SW 1271 (cell line): ENCODE measurements at places on chromosomes 3 and 15.
A peak's percentile ranks its signal among the peaks of the same experiment; 100 is the strongest.

- no peak for DNase-seq
These were observed 8.8 kb upstream of the B3GNT5 start for GRCh38 chr3:183244219-183244618.

DNA sequence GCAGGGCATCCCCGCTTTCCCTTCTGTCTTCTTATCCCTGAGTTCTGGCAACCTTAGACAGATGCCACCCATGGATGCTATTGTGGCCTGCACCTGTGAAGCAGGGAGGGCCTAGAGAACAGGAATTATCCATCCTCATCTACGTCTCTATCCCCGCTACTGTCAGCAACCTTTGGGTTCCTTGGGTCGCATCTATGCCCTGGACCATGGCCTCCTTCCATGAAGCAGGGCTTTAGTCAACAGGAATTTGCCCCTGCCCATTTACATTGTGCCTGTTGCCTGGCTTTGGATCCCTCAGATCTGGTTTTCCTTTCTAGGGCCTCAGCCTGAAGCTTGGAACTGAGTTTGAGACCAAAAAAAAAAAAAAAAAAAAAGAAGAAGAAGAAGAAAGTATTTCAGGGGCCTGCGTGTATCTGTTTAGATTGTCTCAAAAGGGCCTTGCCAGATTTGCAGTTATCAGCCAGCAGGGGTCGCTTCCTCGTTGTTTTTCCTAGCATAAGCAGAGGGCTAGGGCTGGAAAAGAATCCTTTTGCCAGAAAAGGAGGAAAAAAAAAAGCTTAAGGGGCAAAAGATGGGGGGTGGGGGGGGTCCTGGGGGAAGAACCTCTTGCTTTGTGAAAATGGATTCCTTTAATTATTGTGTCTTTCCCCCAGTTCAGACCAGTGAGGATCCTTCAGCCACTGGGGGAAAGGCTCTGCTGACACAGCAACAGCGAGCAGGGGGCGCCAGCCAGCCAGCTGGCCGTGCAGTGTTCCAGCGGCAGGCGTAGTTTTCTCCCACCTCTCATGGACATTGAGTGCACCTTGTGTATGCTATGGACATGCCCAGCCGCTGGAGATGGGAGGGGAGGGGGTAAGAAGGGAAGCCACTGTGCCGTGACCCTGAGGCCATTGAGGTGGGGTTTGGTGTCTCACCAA, 65.7 kb upstream of the ALDH1L1 start:
- DNase-seq: peak; percentile 8

- DNase-seq: no peak
These were observed 29.0 kb downstream of the HGD start for GRCh38 chr3:120652896-120653545.

DNA sequence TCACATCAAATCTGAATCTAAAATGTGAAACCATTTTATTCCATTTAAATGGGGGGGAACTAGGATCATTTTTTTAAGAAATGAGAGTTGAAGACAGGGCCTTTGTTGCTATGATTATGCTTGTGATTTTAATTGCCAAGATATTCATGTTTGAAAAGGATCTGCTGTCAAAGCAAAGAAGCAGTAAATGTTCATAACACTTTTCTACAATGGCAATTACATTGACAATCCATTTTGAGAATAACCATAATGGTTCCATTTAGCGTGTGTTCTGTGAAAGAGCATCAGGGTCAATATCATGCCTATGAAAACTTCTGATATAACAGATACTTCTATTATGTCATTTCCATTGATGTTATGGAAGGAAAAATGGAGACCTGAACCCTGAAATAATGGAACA, 745.8 kb upstream of the SGO1 start:
- no peak for DNase-seq

GRCh38 chr3:127377801-127378655, 90.2 kb upstream of the PRR20G start:
- DNase-seq: no peak

DNA sequence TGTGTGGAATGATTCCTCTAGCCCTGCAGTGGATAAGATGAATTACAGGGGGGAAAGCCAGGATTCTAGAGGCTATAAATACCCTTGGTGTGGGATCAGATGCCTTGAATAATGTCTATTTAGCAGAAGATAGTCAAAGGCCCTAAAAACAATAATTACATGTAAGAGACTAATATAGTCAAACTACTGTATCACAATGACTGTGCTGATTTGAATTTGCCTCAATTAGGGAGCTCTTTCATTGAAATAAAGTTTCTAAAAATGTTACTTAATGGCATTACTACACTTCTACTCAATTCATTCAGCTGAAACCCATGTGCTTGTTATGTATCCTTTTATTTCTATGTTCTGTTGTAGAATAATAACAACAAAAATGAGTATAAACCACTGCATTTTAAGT, 915.6 kb downstream of the TUSC7 start:
- no peak for DNase-seq

- DNase-seq: no peak
These were observed 170.5 kb downstream of the KCNAB1 start for GRCh38 chr3:156290924-156291271.

DNA sequence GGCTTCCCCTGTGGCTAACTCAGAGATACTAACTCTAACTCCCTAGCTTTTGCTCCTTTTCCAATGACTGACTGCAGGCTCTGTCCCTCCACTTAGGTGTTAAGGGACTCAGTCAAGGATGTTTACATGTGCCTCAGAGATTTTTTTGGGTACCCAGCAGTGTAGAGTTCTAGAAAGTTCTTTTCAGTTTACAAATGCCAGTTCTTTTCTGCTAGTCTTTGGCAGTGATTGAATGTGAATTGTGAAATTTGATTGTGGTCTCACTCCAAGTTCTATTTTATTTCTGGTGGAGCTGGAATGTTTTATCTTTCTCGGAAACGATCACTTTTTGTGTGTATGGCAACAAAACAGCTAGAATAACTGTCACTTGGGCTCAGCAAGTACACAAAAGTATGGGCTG, 60.6 kb downstream of the IL1RAP start:
- no peak for DNase-seq
